Stimulated activated CD8-positive, alpha-beta memory T cell treated with anti-CD3 and anti-CD28 coated beads, Interleukin-4, amount 100 ng/mL, for 1 hour (primary cell): ENCODE measurements at places on chromosomes 1 and 21.

GRCh38 chr1:193542690-193543089 is 356.3 kb upstream of the B3GALT2 start:
- DNase-seq = no peak

GRCh38 chr1:25718732-25719131 is 81.3 kb upstream of the SELENON start:
- no peak for DNase-seq

DNA sequence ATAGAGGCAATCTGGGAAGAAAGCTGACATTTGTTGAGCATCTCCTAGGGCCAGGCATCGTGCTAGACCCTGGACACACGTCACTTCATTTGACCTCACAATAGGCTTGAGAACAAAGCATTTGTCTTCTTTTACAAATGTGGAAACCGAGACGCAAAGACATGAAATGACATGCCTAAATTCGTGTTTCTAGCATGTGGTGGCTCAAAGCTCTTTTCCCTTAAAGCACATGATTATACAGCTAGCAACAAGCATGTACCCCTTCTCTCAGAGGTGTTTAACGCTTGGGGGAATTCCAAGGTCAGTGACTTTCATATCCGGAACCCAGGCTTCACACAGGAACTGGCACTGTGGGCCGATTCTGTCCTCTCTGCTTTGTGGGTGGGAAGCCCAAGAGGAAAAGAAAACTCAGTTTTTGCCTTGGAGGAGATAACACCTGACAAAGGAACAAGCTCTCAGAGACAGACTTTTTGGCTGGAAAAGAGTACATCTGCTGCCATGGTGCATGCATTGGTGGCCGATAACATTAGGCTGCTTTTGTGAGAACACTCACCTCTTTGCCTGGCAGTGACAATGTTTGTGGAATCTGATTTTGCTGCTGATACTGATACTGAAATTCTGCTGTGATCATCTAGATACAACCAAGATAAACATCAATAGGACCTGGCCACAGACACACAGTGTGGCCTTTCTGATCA is 15.4 kb upstream of the CD2 start:
- DNase-seq = no peak

- no peak for DNase-seq
These were observed 6.1 kb upstream of the ADORA1 start for GRCh38 chr1:203121186-203122015.

GRCh38 chr21:33747420-33747819 is 105.1 kb downstream of the ITSN1 start:
- DNase-seq = no peak

- no peak for DNase-seq
These were observed 932 bp downstream of the RPF1 start for GRCh38 chr1:84479998-84480397.

DNA sequence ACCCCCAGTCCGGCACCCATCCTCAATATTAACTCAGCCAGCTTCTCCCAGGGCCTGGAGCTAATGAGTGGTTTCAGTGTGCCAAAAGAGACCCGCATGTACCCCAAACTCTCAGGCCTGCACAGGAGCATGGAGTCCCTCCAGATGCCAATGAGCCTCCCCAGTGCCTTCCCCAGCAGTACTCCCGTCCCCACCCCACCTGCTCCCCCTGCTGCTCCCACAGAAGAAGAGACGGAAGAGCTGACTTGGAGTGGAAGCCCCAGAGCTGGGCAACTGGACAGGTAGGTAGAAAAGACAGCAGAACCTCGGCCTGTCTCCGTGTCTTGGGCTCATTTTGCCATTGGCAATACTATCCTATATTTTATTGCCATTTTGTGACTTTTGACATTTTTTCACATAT is 45.4 kb upstream of the IPO9 start:
- no peak for DNase-seq

GRCh38 chr21:36916718-36917117 is 49.8 kb downstream of the HLCS start:
- no peak for DNase-seq

- no peak for DNase-seq
These were observed 20.1 kb downstream of the RAVER2 start for GRCh38 chr1:64765012-64765411.

- DNase-seq = no peak
These were observed 200.6 kb downstream of the RGS7 start for GRCh38 chr1:241156231-241156965.

- no peak for DNase-seq
These were observed 477.5 kb downstream of the NUF2 start for GRCh38 chr1:163799190-163799805.

DNA sequence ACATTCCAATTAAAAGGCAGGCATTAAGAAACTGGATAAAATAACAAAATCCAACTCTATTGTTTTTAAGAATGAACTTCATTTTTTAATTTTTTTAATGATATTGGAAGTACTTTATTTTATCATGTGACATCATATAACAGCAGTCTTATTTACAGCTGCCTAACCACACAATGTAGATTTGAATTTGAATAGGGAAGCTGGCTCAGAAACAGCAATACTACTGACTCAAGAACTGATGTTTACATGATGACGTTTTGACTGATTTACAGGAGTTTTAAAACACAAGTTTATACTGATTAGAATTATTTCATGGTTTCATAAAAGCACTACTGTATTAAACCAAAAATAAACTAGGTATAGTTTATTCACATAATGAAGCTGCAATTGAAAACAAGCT is 348.7 kb upstream of the NR5A2 start:
- DNase-seq = no peak

DNA sequence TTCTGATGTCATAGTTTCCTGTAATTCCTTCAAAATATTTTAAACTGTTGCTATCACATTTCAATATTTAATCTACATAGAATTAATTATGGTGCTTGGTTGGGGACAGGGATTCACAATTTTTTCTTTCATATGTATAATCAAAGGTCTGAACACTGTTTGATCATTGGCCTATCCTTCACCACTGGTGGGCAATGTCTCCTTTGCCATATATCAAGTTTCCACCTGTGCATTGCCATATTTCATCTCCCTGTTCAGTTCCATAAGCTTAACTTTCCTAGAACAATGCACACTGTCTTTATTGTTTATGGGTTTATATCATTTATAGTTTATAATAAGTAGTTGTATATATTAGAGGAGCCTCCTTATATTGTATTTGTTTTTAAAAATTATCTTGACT is 374.9 kb upstream of the PTBP2 start:
- no peak for DNase-seq

DNA sequence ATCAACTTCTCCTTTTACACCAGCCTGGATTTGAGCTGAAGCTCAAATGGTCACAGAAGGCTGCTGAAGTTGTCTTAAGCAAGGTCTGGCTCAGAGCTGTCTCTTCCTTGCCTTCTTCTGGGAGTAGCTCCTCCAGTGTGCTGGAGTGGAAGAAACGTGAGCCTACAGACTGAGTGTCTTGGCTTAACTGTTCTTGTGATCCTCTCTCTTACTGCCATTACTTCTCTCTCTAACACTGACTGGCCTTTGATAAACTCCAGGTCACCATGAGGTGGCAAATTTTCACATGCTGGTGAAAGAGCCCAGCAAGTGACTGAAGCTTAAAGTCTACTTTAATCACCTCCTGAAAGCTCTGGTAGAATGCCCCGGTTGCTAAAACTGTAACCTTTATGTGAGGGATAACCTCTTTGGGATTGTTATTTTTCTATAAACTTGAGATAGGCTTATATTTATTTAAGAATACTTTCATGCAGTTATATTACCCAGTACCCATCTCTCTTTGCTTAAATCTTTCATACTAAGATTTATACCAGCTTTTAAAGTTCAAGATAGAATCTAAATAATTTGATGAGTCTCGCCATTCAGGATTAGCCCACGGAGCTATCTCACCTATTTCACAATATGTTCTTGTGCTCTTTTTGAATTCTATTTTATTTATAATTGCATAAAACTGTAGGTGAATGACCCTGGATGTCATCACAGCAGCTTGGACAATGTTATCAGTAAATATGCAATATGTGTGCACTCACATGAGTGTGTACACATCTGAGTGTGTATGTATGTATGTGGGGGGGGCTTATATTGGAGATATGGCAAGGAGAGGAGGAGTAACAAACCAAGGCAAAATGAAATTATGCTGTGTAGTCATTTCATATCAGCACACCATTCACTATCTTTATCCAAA is 924.0 kb downstream of the LTN1 start:
- DNase-seq = no peak

DNA sequence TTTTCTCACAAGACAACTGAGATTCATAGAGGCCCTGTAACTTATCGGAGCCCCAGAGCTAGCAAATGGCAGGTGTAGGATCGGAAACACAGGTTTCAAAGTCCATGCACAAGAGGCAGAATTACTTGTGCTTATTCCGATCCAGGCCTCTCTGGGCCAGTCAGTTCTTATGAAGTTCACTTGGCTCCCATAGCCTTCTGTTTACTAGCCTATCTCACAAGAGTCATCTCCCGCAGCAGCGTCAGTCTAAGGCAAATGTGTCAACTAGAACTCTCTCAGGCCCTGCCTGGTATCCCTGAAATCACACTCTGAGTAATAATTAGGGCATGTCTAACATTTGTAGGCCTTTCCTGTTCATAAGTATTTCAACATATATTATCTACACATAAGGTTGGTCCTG is 43.3 kb downstream of the PHC2 start:
- DNase-seq = no peak

DNA sequence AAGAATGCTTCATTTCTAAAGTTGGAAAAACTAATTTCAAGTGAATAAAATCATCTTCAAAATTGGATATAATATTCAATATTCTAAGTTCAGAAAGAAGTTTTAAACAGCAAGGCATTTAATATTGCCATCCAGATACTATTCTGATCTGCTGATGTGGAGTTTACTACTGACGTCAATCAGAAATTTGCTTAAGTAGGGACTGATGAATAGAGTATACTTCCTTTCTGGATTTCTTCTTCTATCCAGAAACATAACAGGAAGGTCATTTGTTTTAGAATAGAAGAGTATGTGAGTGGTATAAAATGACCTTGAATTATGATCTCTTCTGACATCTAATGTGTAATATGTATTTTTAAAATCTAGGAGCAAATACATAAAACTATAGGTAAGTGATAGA is 308.1 kb upstream of the ADGRL2 start:
- DNase-seq = no peak

GRCh38 chr1:217333939-217334338 is 297.0 kb downstream of the GPATCH2 start:
- DNase-seq = no peak

- no peak for DNase-seq
These were observed 58.0 kb downstream of the SH3GLB1 start for GRCh38 chr1:86762336-86762735.

GRCh38 chr1:245016700-245017099 is 138.1 kb upstream of the KIF26B start:
- DNase-seq = no peak

DNA sequence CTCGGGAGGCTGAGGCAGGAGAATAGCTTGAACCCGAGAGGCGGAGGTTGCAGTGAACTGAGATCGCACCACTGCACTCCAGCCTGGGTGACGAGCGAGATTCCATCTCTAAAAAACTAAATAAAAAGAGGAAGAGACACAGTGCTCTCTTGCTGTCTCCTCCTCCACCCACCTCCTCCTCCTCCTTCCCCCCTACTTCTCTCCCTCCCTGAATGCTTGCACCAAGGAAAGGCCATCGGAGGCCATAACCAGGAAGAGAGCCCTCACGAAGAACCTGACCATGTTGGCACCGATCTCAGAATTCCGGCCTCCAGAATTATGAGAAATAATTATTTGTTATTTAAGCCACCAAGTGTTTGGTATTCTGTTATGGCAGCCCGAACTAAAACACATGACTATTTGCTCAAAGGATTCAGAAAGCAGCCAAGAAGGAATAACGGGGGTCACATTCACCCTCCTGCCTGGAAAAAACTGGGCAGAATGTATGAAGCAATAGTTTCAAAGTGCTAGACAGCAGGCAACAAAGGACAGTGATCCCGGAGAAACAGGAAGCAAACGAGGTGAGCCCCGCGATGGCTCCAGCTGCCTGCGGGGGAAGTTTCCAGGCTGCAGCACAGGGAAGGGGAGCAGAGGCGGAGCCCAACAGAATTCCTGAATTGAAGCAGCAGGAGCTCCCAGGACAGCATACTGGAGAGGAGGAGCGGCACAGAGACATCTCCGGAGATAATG is 35.8 kb downstream of the LDLRAD1 start:
- DNase-seq = no peak

- no peak for DNase-seq
These were observed 29.0 kb downstream of the NEK7 start for GRCh38 chr1:198185759-198186158.

DNA sequence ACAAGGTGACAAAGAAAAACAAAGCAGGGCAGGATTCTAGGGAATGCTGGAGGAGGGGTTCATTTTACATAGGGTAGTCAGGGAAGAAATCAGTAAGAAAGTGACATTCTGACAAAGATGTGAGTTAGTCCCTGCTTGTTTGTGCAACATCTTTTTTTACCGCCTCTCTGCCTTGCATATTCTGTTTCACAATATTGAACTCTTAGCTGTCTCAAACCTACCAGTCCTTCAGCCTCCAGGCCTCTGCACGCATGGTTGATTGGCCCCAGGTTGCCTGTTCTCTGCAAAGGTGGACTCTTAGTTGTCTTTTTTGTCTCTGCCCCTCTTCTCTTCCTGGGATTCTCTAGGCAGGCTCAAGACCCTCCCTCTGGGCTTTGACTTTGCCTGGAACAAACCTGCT is 152.2 kb upstream of the RUNX1 start:
- DNase-seq = no peak

- DNase-seq = no peak
These were observed 256.5 kb downstream of the TTLL7 start for GRCh38 chr1:83742446-83742845.

DNA sequence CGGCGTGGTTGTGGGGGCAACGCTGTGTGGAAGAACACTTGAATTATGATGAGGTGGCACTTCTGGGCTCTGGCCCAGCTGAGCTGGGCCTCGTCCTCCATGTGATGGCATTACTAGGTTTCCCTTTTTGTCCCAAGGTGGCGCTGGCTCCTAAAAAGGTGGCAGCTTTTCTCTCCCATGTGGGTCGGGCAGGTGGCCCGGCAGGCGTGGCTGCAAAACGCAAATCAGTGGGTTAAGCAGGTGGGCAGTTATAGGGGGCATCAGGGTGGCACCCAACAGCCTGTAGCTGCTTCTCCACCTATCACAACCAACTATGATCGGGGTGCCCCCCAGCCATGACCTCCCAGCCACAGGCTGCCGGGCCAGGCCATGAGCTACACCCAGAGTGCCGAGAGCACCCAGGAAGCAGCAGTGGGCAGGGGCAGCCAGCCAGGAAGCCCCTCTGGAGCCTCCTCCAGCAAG is 59.6 kb downstream of the KCNAB2 start:
- DNase-seq = no peak

- no peak for DNase-seq
These were observed 850 bp upstream of the KHDC4 start for GRCh38 chr1:155934936-155935590.
